ENCODE measurements at places on chromosomes 1 and 21. TPM values are rescaled to one million over a fixed set of nuclear protein-coding genes. Genes with fewer than 3 reads are reported as not detected.

NTMT2 gene
- polyA plus RNA-seq: not detected

BNIPL gene
- 0.13 TPM for polyA plus RNA-seq

OR14K1 gene
- not detected for polyA plus RNA-seq

MFSD2A gene
- 1.5 TPM for polyA plus RNA-seq

SLC6A17 gene
- not detected for polyA plus RNA-seq

MYBPH gene
- polyA plus RNA-seq: not detected

TTC24 gene
- 0.38 TPM for polyA plus RNA-seq

PGLYRP3 gene
- polyA plus RNA-seq: not detected

HFM1 gene
- not detected for polyA plus RNA-seq

CFHR3 gene
- polyA plus RNA-seq: not detected

BTG3 gene
- polyA plus RNA-seq: 6.2 TPM

ZNF648 gene
- not detected for polyA plus RNA-seq

AHCTF1 gene
- polyA plus RNA-seq: 16.0 TPM

USH2A gene
- not detected for polyA plus RNA-seq

SLC35F3 gene
- polyA plus RNA-seq: not detected

ETNK2 gene
- 1.5 TPM for polyA plus RNA-seq

WDR47 gene
- polyA plus RNA-seq: 3.7 TPM

S100A7A gene
- not detected for polyA plus RNA-seq

CASQ1 gene
- polyA plus RNA-seq: not detected

NSUN4 gene
- polyA plus RNA-seq: 26.8 TPM

ANKRD65 gene
- not detected for polyA plus RNA-seq

KLF17 gene
- polyA plus RNA-seq: not detected

TMIGD3 gene
- polyA plus RNA-seq: not detected

MAST2 gene
- polyA plus RNA-seq: 3.1 TPM

LCE1E gene
- not detected for polyA plus RNA-seq

HP1BP3 gene
- 230 TPM for polyA plus RNA-seq

FOXO6 gene
- polyA plus RNA-seq: not detected

TIE1 gene
- not detected for polyA plus RNA-seq

IL19 gene
- not detected for polyA plus RNA-seq

LCE1B gene
- not detected for polyA plus RNA-seq

ITPKB gene
- polyA plus RNA-seq: 20.4 TPM

CMPK1 gene
- 119 TPM for polyA plus RNA-seq

S100A12 gene
- 0.97 TPM for polyA plus RNA-seq

LCE6A gene
- not detected for polyA plus RNA-seq

MIXL1 gene
- 1.6 TPM for polyA plus RNA-seq

ORC1 gene
- polyA plus RNA-seq: 0.15 TPM

DEPDC1 gene
- 0.29 TPM for polyA plus RNA-seq

TNFRSF9 gene
- polyA plus RNA-seq: not detected

CATSPER4 gene
- not detected for polyA plus RNA-seq

HSF2BP gene
- polyA plus RNA-seq: 0.11 TPM

TCEA3 gene
- 0.69 TPM for polyA plus RNA-seq

CYP4A22 gene
- polyA plus RNA-seq: not detected

S100A9 gene
- 44.6 TPM for polyA plus RNA-seq

MNDA gene
- 25.4 TPM for polyA plus RNA-seq

AMY1C gene
- polyA plus RNA-seq: not detected

CDC20 gene
- polyA plus RNA-seq: 0.58 TPM

KLHDC9 gene
- polyA plus RNA-seq: 5.0 TPM

ZBED6 gene
- 1.2 TPM for polyA plus RNA-seq

SMCP gene
- not detected for polyA plus RNA-seq

GUCA2A gene
- polyA plus RNA-seq: not detected

NBPF26 gene
- polyA plus RNA-seq: 5.8 TPM

Data from IgD-negative memory B cell (primary cell).